Dermis blood vessel endothelial cell (primary cell): ENCODE measurements at places on chromosomes 7 and 10. TPM values are rescaled to one million over a fixed set of nuclear protein-coding genes. Genes with fewer than 3 reads are reported as not detected.

CNPY1 gene
- not detected in 2 replicates for total RNA-seq

GHRHR gene
- 0.09 TPM in 1 of 2 replicates, not detected in the other for total RNA-seq

VENTX gene
- not detected in 2 replicates for total RNA-seq

GRCh38 chr7:142614116-142614515 is 135.2 kb upstream of the PRSS1 start:
- DNase-seq = no peak

GRCh38 chr7:23713285-23714149 is 3.5 kb downstream of the STK31 start:
- no peak for DNase-seq

DNA sequence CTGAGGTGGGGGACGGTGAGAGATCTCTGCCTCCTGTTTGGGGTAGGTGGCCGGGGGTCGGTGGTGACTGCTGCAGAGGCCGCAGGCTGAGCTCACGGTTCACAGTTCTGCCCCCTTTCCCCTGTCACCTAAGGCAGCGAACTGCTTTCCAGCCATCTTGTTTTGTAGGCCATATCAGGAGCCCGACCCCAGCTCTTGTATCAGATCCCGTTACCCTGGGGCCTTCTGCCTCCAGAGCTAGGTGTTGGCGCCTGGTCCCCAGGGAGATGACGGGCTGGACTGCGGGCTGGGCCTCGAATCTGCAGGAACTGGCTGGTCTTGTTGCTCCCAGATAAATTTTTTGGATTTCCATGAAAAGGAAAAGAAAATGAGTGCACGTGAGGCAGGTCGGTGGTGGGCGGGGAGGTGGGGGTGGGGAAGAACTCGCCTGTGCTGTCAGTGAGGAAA is 183.0 kb downstream of the DNAJB6 start:
- DNase-seq = no peak
